ENCODE measurements at places on chromosomes 2 and 18. TPM values are rescaled to one million over a fixed set of nuclear protein-coding genes. Genes with fewer than 3 reads are reported as not detected.

Gene DNAJB2
- 110 TPM for total RNA-seq

Gene IL1F10
- total RNA-seq: not detected

Gene SLC23A3
- total RNA-seq: 2.7 TPM

Gene LINC00305
- not detected for total RNA-seq

Gene HOXD10
- not detected for total RNA-seq

Gene L3MBTL4
- 13.5 TPM for total RNA-seq

Gene MARCHF4
- total RNA-seq: 4.0 TPM
